Pons (tissue), 1 donor: ENCODE measurements at places on chromosomes 3 and 15.

GRCh38 chr15:72203507-72203837, 5.9 kb upstream of the GRAMD2A start:
- peak; percentile 89 for DNase-seq

- DNase-seq: no peak
Observed at GRCh38 chr15:75675579-75676404, 28.1 kb downstream of the SNX33 start.

DNA sequence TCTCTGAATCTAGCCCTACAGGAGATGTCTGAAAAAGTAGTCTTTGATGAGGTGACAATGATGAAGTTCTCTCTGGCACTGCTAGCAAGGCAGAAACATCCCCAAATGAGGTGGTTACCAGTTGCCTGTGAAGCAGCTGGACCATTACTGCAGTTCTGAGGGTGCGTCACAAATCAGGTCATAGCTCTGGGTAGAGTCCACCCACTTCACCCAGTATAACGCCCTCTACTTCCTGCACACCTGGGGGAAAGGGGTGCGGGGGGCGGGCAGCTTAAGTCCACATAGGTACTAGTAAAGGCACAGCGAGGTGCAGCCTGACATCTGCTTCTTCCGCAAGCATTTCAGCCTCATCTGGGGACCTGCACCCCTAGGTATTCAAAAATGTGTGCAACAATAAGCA, 13.4 kb upstream of the SATB1 start:
- no peak for DNase-seq

DNA sequence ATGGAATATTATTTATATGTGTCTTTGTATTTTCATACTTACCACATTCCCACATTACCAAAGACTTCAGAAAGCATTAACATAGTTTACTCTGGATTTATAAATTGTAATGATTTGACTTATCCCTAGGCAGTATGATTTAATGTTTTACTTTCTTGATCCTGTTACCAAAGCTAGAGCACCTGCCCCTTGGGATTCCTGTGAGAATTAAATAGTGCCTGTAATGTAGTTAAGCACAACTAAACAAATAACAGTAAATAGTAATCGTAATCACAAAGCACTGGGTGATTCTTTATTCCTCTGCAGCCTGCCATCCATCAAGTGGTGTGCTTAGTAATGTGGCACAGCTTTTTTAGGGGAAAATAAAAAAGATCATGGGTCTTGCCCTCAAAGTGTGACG, 39.1 kb downstream of the ATP2C1 start:
- DNase-seq: no peak

- DNase-seq: no peak
Observed at GRCh38 chr3:87901141-87901540, 157.7 kb downstream of the CGGBP1 start.
